Amniotic epithelial cell (primary cell): ENCODE measurements at places on chromosomes 13 and 19.

- DNase-seq: no peak
These were observed 37.3 kb downstream of the TNFSF13B start for GRCh38 chr13:108306860-108307259.

- DNase-seq: no peak
These were observed 77.4 kb upstream of the ABCC4 start for GRCh38 chr13:95378603-95379002.

- no peak for DNase-seq
These were observed 13.1 kb upstream of the CEACAM19 start for GRCh38 chr19:44658069-44658733.

DNA sequence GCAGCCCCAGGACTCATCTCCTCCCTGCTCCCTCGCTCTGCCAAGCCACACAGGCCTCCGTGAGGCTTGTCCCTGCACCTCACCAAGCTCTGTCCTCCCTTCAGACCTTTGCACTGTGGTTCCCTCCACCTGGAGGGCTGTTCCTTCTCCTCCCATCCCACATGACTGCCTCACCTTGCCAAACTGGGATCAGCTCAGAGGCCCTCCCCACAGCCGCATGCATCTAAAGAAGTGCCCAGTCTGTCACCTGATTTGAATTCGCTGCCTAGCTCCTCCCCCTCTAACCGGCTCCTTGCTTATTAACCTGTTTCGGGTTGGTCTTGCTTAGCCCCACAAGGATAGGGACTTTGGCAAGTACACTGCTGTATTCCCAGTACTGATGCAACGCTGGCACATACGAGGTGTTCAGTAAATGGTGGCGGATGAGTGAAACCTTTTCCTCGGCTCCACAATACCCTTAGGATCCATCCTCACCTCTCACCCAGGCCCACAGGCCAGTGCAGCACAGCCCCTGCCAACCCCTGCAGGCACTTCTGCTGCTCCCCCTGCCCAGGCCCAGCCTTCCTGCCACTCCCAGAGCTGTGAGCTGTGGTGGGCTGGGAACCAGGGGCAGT, 4.4 kb downstream of the AKT2 start:
- no peak for DNase-seq
